Karpas-422 (cell line): ENCODE measurements at places on chromosomes 2 and 18. TPM values are rescaled to one million over a fixed set of nuclear protein-coding genes. Genes with fewer than 3 reads are reported as not detected.

PLEKHH2 gene
- not detected in 2 replicates for total RNA-seq

- DNase-seq, result no peak
These were observed 13.5 kb upstream of the IGFBP2 start for GRCh38 chr2:216619411-216620393.

DNA sequence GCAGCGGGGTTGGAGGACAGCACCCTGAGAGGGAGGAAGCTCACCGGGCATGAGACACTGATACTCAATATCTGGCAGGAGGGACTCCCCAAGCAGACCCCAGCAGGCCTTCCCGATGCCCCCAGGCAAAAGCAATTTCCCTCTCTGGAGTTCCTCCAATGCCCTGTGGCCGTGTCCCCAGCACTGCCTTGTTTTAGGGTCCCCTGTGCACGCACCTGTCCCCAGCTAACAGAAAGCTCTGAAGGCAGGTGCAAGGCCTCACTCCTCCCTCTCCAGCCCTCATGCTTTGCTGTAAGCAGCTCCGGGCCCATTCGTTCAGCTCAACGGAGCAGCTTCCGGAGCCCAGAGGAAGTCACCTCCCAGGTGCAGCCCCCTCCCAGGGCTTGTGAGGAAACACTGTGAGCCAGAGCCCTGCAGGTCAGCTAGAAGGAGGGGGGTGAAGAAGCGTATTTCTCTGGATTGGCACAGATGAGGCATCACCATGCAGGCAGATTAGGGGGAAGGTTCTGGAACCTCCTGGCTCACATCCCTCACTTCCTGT, 50.3 kb upstream of the ID2 start:
- peak; percentile 64 for DNase-seq

- DNase-seq, result no peak
These were observed 98.9 kb downstream of the RNF144A start for GRCh38 chr2:7016148-7016547.

DNA sequence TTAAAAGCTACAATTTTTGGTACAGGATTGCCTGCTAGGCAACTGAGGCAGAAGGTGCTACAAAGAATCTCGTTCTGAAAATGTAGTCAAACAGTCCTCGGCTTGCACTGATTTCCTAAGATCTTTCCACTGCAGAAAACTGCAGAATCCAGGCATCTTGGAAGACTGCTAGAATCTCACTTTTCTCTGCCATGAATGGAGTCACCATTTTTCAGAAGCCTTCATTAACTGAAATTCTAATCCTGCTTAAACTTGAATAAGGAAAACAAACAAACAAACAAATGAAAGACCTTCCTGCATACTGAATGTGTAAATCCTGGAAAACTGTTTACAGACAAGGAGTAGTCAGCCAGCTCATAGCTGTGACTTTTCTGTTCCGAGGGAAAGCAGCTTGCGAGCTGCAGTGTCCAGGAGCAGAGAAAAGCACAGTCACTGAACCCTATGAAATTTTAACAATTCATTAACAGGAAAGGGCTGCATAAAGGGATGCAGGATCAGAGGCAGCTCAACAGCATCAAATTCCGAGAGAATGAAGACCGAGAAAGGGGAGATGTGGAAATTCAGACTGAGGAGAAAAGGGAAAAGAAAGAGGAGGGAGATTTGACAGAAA, 210.5 kb upstream of the PIK3C3 start:
- no peak for DNase-seq

GRCh38 chr18:10312326-10313015, 142.0 kb upstream of the APCDD1 start:
- no peak for DNase-seq

DNA sequence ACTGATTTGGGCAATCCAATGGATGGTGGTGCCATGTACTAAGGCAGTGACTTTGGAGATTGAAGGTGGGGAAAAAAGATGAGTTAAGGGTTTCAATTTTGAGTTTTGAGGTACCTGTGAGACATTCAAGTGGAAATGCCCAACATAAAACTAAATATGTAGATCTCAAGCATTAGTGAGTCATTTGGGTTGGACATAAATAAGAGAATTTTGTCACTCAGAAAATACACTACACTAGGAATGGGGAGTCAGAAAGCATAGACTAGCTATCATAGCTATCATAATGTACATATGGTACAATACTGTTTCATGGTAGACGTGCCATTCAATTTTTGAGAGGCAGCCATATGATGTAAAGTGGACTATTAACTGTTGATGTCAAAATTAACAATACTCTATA, 56.1 kb downstream of the FBXO11 start:
- no peak for DNase-seq

DNA sequence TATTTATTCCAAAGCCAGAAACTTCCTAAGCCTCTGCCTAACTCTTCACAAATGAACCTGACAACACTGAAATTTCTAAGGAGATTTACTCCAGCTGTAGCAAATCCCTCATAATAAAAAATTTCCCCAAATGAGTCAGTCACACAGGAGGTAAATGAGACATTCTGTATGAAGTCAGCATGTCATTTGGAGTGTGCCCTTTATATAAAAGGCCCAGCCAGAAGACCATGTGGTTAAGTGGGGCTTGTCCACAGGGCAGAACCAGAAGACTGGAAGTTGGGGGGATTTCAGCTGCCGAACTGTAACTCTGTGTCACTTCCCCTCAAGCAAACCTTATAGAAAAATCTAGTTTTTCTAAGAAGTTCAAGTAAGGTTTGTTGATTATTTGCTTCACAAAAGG, 30.2 kb downstream of the NRP2 start:
- DNase-seq, result no peak

DNA sequence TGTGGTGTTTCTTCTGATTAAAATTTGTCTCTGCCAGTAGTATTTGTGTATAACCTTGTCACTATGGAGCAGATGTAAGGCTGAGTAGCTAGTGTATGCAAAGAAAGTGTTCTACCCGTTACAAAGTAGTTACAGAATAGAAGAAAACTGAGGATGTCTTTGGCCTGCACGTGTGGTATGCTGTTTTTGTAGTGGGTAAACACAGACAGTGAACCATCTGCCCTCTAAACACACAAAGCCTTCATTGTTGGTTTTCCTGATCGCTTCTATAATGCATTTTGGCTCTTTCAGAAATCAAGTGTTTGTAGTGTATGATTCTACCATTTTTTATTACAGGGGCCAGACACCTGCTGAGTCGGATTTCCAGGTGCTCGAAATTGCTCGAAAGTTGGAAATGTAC, 61.5 kb downstream of the FARP2 start:
- peak; percentile 26 for DNase-seq

- peak; percentile 48 for DNase-seq
These were observed 105.0 kb downstream of the NEDD4L start for GRCh38 chr18:58148954-58149471.

- DNase-seq, result peak; percentile 71
These were observed 37.5 kb upstream of the NEB start for GRCh38 chr2:151771599-151772358.

DNA sequence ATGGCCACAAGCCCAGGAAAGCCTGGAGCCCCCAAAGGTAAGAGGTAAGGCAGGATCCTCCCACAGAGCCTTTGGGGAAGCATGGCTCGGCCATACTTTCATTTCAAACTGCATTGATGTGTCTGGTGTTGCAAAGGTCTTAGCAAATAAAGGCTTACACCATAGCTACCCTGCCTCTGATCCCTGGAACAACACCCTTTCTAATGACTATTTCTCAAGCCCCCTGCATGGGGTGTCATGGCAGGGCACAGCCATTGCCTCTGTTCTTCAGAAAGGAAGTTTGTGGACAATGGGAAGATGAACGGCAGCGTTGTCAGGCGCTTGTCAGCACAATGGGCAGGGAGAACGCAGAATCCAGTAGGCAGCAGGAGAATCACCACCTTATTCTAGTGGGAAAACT, 435.0 kb upstream of the SMIM21 start:
- DNase-seq, result no peak

- DNase-seq, result no peak
These were observed 8.6 kb downstream of the SGO2 start for GRCh38 chr2:200534572-200534971.

- no peak for DNase-seq
These were observed 158.0 kb upstream of the RBMS1 start for GRCh38 chr2:160651416-160652200.

DNA sequence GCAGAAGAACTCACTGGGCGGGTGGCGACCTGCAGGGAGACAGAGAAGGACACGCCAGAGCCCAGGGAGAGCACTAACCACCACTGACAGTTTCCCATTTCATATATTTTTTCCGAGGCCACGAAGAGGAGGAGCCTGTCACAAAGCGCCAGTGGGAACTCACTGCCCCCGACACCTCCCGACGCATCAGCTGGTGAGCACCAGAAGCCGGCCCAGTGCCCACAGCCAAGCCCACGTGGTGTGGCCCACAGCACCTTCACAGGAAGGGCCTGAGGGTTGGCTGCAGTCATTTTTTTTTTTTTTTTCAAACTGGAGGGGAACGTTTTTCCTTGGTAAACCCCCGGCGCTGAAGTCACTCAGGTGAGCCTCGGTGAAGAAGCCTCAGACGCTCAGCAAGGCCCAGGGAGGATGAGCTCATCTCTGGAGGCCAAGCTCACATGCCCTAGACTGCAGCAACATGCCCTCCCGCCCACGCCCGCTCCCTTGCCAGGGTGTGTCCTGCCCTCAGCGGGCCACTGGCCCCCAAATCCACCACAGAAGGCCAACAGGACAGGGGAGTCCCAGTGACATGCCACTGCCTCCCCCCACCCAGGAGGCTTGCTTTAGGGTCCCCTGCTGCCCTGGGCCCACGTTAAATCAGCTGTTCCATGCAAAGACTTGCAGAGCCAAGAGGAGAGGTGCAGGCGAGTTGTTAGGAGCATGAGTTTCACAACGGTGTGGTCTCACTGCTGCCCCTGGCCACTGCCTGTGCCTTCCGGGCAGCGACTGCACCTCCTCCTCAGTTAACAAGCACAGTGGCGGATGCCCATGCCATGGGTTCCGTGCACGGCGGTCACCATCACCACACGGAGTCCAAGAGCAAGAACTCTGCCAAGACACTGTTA, 68.1 kb downstream of the PARD6G start:
- no peak for DNase-seq

DNA sequence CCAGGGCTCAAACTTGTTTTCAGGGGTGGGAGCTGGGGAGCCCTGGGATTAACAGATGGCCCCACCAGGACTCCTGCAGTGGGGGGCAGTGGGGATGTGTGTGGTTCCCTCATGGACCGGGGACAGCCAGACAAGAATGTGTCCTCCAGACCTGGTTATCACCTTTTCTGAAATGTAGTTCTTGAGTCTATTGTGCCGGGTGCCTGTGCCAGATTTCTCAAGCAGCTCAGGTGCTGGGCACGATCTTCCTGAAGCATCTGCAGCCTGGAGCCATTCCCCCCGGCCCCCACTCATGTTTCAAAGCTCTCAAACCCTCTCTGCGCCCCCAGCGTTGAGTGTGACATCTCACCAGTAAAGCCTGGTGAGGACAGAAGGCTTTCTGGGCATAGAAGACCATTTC, 48.4 kb upstream of the HAAO start:
- DNase-seq, result no peak

- no peak for DNase-seq
These were observed 120.8 kb downstream of the ESCO1 start for GRCh38 chr18:21479721-21480120.

DNA sequence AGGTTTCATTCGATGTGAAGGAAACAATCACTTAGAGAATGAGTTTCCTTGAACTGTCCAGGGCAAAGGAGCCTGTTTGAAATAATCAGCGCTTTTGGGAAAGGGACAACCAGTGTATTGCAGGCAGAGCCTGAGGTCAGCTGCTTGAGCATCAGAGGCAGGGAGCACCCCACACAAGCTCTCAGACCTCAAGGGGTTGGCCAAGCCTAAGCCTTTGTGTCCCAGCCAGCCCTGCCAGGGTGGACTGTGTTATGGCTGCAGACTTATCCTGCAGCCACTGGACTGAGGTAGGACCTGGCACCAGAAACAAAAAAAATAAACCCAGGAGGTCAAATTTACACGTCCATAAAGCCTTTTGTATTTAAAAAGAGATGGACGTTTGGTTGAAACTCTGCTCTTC, 228.3 kb downstream of the SEPTIN10 start:
- DNase-seq, result no peak
